Activated CD8-positive, alpha-beta memory T cell treated with anti-CD3 and anti-CD28 coated beads for 4 hours (primary cell): ENCODE measurements at places on chromosomes 11 and 22.

DNA sequence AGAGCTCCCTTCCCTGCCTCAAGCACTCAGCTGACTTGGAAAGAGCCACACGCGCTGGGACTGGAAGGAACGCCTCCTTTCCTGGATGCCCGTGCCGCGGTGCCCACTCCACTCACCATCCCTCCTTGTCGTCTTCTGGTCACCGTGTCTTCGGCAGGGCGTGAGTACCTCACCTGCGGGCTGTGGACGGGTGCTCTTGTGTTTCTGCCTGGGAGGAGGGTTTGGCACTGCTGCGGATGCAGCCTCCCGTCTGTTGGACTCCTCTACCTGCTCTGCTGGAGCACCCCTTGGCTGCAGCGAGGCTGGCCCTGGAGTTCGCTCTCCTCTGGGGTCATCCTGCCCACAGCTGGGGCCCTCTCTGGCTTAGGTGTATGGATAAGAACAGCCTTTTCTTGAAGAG lies 612.7 kb downstream of the BRD1 start:
- DNase-seq: no peak

DNA sequence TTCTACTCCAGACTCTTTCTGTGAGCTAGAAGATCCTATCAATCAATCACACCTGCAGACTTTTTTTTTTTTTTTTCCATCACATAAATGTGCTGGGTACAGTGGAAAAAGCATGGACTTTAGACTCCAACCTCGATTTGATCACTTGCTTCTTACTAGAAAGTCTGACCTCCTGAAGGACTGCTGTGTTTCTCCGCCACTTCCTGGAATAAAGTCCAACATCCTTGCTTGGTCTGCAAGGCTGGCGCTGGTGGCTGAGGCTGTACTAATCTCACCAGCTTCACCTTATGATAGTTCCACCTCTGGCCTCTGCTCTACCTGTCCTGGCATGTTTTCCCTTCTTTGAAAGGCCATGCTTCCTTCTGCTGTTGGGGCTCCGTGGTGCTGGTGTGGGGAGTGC lies 60.9 kb upstream of the SESN3 start:
- DNase-seq: no peak

DNA sequence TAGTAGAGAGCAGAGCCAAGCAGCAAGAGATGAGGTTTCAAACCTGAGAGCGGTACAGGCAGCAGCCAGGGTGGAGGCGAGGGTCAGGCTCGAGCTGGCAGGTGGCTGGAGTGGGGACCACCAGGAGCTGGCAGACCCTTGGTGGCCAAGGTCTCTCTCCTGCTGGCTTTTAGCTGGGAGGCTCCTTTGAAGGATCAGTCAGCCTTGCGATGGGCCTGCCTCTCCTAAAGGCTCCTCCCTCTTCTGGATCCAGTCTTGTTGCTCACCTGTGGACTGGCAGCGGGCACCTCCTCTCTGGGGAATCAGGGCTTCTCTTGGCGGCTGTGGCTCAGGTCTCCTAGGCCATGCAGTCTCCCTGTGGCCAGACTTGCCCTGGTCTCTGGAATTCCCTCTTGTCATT lies 24.8 kb downstream of the TPST2 start:
- DNase-seq: no peak

GRCh38 chr11:112448168-112448567 lies 187.5 kb upstream of the PLET1 start:
- DNase-seq: no peak

DNA sequence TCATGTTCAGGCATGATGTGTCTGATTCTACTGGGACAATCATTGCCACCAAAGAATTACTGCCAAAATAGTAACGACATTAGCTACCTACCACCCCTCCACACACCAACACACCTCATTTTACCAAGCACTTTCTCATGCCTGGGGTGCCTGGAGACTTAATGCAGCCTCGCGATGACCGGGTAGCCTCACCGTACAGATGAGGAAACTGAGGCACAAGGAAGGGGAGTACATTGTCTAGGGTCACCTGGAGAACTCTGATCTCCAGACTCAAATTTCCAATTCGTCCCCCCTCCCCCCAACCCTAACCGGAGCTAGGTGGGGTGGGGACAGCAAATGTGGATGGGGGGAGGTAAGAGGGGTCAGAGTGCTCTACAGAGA lies 2.7 kb upstream of the RTN4RL2 start:
- no peak for DNase-seq

DNA sequence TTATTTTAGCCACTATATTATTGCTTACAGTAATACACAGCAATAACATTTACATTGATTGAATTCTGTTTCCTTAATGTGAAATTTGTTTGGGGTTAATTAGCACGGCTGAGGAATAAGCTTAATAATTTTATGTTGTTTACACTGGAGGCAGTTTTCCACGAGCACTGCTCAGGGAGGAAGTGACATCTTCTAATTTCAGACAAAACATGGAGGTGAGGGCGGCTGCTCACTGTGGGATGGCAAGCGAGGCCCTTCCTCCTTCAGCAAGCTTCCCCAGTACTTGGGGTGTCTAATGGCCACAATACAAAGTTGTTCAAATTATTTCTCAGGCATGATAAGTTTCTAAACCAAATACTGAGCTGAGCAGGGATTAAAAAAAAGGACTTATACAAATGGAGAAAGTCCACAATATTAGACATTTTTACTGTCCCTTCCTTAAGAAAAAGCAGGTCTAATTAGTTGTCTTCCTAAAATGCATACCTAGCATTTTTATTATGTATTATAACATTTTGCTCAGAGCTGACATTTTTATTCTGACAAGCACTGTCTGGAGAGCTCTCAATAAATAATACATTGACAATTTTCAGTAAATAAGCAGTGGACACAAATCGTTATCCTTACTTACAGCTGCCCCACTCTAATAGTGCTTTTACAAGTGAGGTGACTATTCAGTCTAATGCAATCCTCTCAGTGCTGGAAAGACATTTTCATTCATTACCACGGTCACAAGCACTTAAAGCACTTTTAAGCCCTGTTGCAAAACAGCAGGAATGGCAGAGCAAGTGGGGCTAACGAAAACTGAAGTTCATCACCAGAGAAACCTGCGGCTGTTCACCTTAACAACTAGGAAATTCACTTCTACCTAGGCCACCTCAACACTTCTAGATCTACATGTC lies 56.2 kb downstream of the SOX6 start:
- no peak for DNase-seq

- DNase-seq: no peak
Measured at GRCh38 chr22:25908755-25909154, 166.8 kb downstream of the MYO18B start.

GRCh38 chr11:122042981-122043380 lies 73.0 kb downstream of the BLID start:
- no peak for DNase-seq

DNA sequence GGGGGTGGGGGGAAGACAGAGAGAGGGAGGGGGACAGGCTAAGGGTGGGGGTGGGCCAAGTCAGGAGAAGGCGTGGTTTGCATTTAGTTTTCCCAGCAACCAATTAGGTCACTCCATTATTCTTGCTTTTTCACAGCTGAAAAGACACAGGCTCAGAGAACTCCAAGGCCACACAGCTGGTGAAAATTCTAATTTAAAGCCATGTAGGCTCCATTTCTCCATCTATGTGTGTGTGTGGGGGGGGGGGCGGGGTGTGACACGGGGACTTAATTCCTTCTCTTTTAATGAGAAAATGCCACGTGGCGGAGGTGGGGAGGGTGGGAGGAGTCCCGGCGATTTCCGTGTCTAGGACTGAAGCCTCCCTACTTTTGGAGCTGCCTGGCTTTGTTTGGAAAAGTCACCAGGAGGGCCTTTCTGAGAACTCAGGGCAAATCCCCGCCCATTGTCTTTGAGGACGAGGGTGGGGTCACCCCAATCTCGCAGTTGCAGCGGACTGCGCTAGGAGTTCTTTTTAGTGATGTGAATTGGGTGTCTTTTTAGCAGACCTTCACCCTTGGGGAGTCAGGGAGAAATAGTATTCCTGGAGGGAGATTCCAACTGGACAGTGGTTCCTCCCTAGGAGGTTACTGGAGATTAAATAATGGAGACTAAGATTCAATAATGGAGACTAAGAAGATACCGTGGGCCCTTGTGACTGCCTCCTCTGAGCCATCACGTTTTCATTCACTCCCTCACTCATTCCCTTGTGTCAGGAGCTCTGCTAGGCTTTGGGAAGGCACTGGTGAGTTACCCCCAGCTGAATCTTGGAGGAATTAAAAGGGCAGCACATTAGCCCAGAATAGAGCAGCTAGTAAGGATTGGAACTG lies 36.4 kb upstream of the PTPRJ start:
- no peak for DNase-seq
